ENCODE measurements at places on chromosomes 6 and 20.

GRCh38 chr20:36147690-36148089 lies 6.8 kb upstream of the EPB41L1 start:
- DNase-seq, result no peak

DNA sequence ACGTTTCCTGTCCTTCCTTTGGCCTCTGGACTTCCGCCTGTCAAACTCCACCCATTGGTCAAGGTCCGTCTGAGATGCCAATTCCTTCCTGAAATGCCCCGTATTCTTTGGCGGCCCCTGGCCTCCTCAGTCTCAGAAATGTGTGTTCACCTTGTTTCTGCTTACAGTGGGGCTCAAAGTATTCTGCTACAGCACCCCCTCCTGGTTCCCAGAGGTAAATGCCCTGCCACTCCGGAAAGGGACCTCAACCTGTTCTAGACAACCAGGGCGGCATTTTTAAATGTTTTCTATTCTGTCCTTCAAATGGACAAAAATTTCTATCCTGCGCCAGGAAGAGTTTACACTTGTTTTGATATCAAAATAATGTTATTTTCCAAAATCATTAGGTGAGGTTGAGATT lies 12.1 kb upstream of the PAX1 start:
- no peak for DNase-seq

DNA sequence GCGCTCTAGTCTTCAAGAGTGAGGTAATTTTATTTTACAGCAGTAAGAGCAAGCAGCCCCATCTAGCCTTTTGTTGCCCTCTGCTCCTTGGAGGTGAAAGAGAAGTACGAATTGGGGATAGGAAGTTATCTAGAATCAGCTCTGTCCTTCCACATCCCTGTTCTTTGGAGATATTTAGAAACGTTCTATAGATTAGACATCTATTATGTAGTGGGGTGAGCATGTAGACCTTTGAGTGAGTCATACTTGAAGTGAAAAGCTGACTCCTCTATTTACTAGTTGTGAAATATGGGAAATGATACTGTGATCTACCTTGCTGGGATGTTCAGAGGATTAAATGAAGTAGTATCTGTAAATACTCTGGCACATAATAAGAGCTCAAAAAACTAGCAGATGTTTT lies 36.0 kb upstream of the SLC35D3 start:
- DNase-seq, result no peak

- no peak for DNase-seq
These were observed 12.0 kb upstream of the GATA5 start for GRCh38 chr20:62487561-62488354.

DNA sequence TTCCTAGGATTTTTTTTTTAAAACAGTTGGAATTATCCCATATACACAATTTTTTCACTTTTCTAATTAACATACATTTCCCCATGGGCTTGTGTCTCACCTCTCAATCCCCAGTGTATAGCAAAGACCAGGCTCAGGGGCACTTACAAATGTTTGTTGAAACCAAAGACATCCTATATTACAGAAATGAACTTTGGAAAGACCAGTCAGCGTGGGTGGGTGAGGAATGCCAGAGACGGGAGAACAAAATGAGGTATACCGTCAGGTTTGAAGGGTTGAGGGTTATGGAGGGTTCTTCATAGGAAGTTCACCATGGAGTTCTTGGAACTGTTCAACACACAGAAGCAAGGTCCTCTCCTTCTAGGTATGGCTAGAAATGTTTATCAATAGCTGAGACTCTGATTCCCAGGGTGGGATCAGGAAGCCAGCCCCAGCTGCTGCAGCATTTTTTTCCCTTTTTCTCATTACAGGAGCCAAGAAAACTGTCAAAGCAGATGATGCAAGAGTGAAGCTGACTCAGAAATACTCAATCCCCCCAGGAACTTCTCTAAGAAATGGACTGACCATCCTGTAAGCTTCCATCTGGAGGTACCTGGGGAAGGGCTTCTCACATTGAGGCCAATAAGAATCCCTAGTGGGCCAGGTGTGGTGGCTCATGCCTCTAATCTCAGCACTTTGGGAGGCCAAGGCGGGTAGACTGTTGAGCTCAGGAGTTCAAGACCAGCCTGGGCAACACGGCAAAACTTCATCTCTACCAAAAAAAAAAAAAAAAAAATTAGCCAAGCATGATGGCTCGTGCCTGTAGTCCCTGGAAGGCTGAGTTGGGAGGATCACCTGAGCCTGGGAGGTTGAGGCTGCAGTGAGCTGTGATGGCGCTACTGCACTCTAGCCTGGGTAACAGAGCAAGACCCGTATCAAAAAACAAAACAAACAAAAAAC lies 15.9 kb upstream of the TBC1D20 start:
- DNase-seq, result no peak

DNA sequence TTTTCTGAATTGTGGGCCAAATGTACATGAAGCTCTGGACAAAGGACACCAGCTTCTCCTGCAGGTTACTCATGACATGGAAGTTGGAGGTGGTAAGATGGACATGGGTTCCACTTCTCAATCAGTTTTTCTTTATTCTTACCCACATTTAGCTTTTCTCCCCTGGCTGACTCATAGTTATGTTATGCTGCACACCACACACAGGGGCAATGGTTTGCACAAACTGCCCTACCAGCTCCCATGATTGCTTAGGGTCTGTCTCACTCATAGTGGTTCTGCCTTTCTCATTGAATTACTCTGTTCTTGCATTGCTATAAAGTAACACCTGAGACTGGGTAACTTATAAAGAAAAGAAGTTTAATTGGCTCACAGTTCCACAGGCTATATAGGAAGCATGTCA lies 4.5 kb upstream of the CD109 start:
- DNase-seq, result no peak

- no peak for DNase-seq
These were observed 38.9 kb downstream of the RPP40 start for GRCh38 chr6:4964675-4965561.

DNA sequence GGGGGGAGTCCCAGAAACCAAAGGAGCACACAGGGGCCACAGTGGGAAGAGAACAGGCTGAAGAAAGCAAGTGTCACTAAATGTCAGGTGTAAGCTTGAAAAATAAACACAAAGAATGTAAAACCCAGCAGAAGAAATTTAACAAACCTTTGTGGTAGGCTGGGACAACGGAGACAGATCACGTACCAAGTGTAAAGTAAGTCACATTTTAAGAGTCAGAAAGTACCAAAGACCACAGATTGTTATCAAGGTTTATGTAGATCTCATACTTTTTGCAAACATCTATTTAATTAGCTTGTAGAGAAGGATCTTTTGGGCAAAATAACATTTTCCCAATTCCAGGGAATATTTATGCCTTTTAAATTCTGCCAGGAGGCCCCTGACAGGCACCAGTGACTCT lies 1.6 kb downstream of the CLIC5 start:
- DNase-seq, result no peak

GRCh38 chr6:5778317-5778857 lies 228.3 kb downstream of the NRN1 start:
- DNase-seq, result no peak

DNA sequence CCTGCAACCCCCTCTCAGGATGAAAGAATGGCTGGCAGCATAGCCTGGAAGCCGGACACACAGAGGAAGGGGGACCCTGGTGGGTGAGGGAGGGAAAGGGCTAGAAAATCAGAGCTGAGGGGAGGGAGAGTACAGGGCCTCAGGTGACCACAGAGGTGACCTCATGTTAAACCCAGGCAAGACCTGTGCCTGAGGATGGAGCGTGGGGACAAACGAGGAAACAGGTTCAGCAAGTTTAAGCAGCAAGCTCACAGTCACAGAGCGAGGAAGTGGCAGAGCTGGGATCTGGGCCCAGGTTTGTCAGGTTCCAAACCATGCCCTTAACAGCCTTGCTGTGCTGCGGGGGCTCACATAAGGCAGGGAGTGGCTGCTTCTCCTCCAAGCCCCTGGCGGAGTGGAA lies 4.0 kb upstream of the BPI start:
- no peak for DNase-seq

DNA sequence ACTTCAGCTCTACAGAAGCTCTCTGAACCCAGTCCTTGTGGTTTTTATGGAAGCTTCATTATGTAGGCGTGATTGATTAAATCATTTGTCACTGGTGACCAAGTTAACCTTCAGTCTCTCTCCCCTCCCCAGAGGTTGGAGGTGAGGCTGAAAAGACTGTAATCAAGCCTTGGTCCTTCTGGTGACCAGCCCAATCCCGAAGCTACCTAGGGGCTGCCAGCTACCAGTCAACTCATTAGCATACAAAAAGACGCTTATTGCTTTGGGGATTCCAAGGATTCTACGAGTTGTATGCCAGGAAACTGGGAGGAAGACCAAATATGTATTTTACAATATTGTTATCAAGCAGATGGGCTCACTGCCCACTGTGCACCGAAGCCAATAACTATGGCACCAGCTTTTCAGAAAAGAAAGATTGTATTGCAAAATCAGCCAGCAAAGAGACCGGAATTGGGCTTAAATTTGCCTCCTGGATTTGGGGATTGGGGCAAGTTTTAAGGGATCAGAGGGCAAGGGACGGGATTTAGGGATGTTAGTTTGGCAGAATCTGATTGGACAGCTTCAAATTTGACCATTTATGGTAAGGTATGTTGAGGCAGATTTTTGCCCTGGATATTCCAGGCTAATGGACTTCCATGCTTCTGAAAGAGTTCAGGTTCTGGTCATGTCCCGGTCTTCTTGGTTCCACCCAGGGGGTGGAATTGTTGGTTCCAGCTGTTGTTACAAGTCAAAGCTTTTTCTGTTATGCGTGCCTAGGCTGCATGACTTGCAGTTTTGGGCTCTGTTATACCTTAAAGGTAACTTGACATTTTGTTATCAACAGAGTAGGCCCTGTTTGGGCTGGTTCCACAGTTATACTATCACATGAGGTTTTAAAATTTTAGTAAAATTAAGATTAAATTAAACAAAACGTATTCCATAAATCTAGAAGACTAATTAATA lies 167.4 kb downstream of the COL9A1 start:
- no peak for DNase-seq

DNA sequence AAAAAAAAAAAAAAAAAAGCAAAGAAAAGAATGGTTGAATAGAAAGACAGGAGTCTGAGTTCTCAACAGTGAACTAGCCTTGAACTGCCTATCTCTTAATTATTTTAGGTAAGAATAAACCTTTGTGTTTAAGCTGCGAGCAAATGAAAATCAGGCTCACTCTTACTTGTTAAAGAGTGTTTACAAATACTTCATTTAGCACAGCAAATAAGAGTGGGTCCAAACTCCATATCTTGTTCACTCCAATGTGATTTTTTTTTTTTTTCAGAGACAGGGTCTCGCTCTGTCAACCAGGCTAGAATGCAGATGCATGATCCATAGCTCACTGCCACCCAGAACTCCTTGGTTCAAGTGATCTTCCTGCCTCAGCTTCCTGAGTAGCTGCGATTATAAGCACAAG lies 11.9 kb downstream of the MCM9 start:
- no peak for DNase-seq

GRCh38 chr6:3327403-3327802 lies 68.7 kb downstream of the PSMG4 start:
- DNase-seq, result no peak

DNA sequence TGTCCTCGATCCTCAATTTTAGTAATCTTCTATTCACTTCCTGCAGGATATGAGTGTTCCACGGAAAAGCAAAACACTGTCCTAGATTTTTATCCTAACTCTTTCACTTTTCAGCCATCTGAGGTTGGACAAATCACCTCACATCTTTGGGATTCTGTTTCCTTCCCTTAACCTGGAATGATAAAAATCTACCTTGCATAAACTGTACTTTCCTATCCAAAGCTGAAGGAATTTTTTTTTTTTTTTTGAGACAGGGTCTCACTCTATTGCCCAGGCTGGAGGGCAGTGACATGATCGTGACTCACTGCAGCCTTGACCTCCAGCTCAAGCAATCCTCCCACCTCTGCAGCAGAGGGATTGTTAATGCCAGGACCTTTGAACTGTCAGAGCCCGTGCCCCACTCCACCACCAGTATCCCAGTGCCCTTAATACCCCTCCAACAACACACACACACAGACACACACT lies 20.5 kb downstream of the CAPN11 start:
- DNase-seq, result no peak

- no peak for DNase-seq
These were observed 91.9 kb downstream of the RFPL4B start for GRCh38 chr6:112439010-112439409.

- no peak for DNase-seq
These were observed 524.8 kb upstream of the GJE1 start for GRCh38 chr6:141607956-141608355.

DNA sequence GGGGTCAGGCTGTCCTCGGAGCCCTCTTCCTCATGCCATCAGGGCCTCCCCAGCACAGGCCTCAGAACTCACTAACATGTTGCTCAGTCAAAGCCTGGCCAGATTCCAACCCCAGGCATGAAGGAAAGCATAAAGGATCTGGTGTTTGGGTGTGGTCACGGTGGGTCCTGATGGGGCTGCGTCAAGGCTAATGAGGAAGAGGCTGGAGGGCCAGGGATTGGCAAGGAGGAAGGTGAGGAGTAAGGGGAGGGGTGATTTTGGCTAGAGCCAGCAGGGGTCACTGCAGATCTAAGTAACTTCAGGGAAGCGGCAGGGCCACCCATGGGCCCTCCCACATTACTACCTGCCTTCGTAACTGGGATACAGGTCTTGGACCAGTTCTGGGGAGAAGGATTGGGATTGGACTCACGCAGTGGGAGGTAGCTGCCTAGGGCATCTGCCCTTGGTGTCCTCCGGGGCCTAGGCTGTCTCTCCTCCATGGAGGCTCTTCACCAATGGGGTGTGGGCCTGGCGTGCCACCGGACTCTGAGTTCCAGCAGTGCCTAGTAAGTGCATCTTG lies 36.2 kb upstream of the MRPS18A start:
- DNase-seq, result peak; percentile 86

DNA sequence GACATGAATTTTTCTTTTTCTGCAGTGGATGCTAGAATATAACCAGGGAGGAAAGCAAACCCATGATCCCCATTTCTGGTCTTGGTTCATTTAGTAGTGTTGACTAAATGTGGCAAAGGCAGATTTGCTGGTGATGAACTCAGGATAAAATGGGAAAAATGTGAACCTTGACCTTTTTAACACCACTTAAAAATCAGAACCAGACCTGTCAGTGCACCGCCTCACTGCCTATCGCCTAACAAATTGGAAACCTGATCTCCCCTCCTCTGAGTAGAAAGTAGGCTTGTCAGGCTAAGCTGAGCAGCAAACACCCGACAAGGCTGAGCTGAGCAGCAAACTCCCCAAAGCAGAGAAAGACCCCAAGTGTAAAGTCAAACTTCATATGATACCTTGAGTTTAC lies 254.8 kb downstream of the FOXC1 start:
- DNase-seq, result no peak

- no peak for DNase-seq
These were observed 30.7 kb downstream of the STK38 start for GRCh38 chr6:36516559-36516958.

DNA sequence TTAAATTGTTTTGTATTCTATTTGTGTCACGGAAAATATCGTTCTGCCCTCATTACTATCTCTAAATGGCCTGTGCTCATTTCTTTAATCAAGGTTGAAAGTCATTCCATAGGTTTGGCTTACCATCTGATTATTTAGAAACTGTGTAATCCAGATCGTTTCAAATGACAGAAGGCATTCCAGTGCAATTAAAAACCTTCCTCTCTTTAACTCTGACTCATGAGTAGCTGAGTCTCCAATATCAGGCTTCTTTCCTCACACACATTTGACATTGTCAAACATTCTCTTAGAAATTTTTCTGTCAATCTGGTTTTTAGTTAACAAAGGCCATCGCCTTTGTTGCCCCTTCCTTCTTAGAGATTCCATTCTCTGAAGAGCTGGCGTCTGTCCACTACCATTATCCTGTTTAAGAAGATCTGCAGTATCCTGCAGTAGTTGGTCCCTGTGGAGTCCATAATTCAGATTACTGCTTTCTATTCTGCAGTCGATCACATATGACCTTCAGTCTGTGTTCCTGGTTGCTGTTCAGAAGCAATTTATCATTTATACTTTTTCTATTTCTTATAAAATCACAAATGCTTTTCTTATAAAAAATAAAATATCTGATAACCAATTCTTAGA lies 3.9 kb upstream of the TRDN start:
- DNase-seq, result no peak

Data from activated effector memory CD4-positive, alpha-beta T cell treated with anti-CD3 and anti-CD28 coated beads, Interleukin-2, amount 50 U/mL, for 16 hours (primary cell).